Hematopoietic multipotent progenitor cell treated with erythropoietin and hydrocortisone succinate and interleukin-3 and kit ligand, for 8 days (in vitro differentiated cells): ENCODE measurements at places on chromosomes 1 and 21.

GRCh38 chr1:24639881-24640280, 3.2 kb upstream of the SRRM1 start:
- DNase-seq, result no peak

GRCh38 chr1:225941187-225941941, at the start of gene LEFTY2:
TSS of gene LEFTY2 (minus strand) at chr1:225941220. CDS start at chr1:225941140, 80 bp downstream.
- no peak for DNase-seq

DNA sequence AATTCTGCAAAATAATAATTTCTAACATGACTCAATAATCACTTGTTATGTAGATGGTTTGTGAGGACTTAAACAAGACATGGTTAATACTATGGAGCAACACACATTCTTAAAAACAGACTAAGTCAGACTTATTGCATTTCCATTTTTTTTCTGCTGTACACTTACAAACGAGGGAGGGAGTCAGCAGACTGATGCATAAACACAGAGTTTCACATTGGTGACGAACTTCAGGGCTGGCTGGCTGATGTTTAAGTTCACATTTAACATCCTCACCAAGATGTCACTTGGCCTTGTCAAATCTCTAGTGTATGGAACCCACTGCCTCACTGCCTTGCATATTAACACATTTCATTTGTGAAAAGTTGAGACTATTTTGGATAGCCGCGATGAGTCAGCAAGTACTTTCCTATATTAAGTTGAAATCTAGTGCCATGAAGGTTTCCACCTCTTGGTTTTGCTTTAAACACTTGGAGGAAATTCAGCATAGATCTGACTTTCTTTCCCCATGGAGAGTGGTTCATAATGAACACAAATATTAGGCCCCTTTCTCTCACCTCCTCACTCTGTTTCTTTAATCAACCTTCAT, 337.5 kb upstream of the RUNX1 start:
- no peak for DNase-seq

DNA sequence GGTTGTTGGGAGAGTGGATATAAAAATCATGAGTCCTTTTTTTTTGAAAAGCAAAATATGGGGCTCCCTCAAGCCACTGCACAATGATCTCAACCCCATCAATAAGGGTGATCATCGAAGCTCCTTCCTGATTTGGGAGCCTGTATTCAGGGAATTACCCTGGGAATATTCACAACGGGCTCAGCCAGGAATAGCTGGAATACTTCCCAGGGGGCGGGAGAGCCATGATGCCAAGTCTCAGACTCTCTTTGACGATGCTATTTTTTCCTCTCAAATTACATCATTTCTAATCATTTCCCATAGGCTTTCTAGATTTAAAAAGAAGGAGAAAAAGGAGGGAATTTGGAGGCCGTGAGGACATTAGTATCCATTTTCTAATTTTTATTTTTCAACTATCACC, 18.4 kb downstream of the OLIG1 start:
- no peak for DNase-seq

DNA sequence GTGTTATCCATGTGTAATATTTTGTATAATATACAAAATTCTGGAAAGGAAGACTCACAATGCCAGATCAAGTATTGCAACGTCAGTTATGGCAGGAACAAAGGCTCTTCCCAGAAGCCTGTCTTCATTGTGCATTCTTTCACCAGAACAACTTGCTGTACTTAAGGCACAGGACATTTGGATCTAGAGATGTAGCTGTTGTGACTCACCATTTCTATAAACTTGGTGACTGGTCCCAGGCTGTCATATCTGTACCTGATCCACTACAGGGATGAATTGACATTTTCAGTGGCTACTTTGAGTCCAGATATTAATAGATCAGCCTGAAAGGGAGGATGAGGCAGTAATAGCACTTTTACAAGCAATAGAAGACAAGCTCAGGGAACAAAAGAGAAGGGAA, 299.8 kb downstream of the DISC1 start:
- DNase-seq, result no peak

DNA sequence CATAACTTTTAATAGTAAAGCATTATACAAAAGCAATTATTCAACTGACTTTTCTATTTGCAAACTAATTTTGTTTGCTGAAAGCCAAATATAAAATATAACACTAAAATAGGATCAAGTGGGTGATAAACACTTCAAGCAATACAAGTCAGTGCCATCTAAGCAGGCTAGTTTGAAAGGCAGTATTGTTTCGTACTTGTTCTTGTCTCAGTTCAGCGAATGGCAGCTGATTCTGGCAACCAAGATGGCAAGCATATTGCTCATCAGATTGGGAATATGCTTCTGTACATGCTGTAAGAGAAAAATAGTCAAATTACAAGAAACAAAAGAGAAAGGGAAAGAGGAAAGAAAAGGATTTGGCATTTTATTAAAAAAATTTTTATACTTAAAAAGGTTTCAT, 7.5 kb downstream of the TMEM59 start:
- DNase-seq, result no peak
